ENCODE measurements at places on chromosomes 7 and 10. TPM values are rescaled to one million over a fixed set of nuclear protein-coding genes. Genes with fewer than 3 reads are reported as not detected.
A peak's percentile ranks its signal among the peaks of the same experiment; 100 is the strongest.

DNA sequence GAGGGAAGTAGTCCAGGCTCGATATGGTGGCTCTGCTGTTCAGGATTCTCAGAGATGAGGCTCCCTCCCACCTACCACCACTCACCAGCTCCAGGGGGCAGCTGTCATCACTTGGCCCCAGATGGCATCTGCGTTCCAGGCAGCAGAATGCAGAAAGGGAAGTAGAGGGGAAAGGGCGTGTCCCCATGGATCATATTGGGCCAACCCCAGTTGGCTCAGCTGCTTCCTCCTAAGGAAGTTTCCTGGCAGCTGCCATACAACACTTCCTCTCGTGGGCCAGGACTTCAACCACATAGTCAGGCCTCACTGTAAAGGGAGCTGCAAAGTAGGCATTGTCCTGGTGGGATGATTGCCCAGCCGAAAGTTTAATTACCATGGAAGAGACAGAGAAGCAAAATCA, 1.6 kb upstream of the TEX36 start:
- no peak for DNase-seq

- peak; percentile 58 for DNase-seq
Observed at GRCh38 chr10:8331896-8332729, 277.6 kb downstream of the GATA3 start.

GRCh38 chr7:144594580-144594979, 191.1 kb upstream of the NOBOX start:
- no peak for DNase-seq

GRCh38 chr7:99739699-99740572, 4.9 kb upstream of the CYP3A7 start:
- no peak for DNase-seq

DNA sequence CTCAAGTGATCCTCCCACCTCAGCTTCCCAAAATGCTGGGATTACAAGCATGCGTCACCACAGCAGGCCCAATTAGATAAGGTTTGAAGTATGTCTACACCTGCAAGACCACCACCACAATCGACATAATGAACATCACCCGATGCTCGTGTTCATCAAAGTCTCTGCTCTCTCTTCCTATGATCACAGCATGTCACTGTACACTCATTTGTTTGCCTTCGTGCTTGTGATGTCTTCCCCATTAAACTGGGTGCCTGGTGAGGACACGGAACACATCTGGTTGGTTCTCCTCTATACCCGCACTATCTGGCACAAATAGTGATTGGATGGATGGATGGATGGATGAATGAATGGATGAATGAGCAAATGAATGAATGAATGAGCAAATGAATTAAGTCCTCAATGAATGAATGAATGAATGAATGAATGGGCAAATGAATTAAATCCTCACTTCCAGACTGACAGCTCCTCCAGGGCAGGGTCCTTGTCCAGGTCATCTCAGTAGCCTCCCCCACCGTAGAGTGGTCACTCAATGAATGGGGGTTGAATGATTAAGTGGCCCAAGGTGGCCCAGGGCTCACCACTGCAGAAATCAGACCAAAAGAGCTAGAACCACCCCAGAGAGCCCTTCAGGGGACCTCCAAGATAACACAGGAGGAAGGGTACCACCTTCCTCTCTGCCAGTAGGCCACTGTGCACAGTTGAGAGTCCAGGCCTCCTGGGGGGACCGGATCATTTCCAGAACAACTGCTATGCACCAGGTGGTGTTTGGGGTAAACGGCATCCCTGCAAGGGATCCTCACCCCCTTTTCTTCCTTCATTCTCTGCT, 101.9 kb upstream of the TNRC18 start:
- peak; percentile 72 for DNase-seq

- DNase-seq, result no peak
Observed at GRCh38 chr7:74138945-74139843, 35.0 kb upstream of the EIF4H start.

- DNase-seq, result no peak
Observed at GRCh38 chr10:102188298-102188940, 36.2 kb downstream of the NOLC1 start.

Gene ANKRD2
- not detected for total RNA-seq

Gene ADARB2
- 0.55 TPM for total RNA-seq
